Progenitor cell of endocrine pancreas (in vitro differentiated cells): ENCODE measurements at places on chromosomes 3 and 15. TPM values are rescaled to one million over a fixed set of nuclear protein-coding genes. Genes with fewer than 3 reads are reported as not detected.

DNA sequence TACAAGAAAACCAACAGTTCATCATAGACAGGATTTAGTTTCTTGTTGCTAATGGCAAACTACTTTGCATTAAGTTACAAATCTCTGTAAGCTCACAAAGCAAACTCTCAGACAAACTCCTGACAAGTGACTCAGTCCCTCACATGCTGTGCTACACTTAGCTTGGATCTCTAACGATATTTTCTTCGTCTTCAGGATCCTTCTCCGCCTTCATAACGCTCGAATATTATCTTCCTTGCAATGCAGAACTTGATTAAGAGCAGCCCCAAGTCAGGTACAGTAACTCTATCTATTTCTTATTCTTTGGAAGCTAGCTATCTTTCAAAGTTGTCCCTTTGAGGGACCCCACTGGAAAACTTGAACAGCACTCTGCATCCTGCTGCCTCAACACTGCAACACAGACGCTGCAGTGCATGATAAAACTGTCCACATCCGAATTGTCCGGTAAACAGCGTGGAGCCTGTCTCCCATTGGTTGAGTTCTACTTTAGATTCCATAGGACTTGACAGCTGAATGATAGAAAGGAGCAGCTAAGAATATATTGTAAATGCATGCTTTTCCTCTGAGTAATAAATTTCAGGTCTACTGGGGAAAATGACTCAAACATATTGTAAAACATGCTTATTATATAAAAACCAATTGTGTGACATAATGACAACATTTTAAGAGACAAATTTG is 61.3 kb downstream of the UACA start:
- H3K36me3 ChIP-seq, result peaks cover 4% of the 10 kb centered on the region
- H3K4me1 ChIP-seq, result peaks cover 59% of the 10 kb centered on the region
- peak overlapping the region; percentile 21 for H3K27ac ChIP-seq
- DNase-seq, result no peak
- H3K27me3 ChIP-seq, result peaks cover 10% of the 10 kb centered on the region
- H3K4me3 ChIP-seq, result peak overlapping the region; percentile 50

GRCh38 chr15:73930790-73931281 is 4.6 kb downstream of the LOXL1 start:
- H3K4me3 ChIP-seq, result no peak overlapping the region
- H3K27me3 ChIP-seq, result peaks cover 5% of the 10 kb centered on the region
- H3K27ac ChIP-seq, result no peak overlapping the region
- peaks cover 3% of the 10 kb centered on the region for H3K4me1 ChIP-seq
- no peaks in the 10 kb centered on the region for H3K36me3 ChIP-seq

GRCh38 chr3:188052169-188053035 is 101.6 kb upstream of the LPP start:
- no peaks in the 10 kb centered on the region for H3K36me3 ChIP-seq
- H3K27me3 ChIP-seq, result peaks cover 44% of the 10 kb centered on the region

The LRRIQ4 gene
- total RNA-seq, result 0.31 and 0.42 TPM in 2 replicates

DNA sequence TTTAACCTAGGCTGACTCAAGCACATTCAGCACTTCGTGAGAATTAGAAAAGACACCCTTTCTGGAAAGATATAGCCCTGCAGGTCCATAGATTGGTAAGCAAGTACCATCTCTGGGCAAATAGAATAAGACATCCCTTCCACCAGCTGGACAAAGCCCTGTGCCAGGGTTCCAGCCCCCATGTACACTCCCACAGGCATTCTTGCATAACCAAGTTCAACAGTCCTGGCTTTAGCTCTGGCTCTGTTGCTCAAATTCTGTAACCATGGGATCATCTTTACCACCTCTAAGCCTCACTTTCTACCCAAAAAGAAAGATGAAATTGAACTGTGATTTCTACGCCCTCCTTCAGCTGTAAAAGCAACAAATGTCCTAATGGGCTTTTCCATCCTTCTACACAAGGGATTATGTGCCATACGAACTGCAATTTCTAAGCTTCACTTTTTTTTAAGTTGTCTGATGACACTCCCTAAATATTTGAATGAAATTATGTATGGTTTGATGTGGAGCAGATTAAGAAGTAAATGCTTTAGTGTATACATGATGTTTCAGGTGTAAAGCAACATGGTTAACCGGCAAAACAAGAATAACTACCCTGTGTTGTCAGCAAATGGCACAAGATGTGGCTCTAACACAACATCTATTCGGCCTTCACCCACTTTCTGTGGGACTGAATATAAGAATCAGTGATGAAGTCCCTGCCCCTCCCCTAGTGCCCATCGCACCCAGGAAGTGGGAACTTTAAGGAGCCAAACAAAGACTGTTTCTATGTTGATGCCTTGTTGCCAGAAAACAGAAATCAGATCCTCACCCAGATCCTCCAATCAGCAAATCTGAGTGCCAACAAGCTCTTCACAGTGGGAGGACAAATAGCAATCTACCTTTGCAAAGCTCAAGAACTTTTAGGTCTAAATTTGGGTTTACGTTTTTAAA is 165.7 kb downstream of the P3H2 start:
- H3K27me3 ChIP-seq, result peaks cover 34% of the 10 kb centered on the region
- no peak overlapping the region for H3K4me3 ChIP-seq

DNA sequence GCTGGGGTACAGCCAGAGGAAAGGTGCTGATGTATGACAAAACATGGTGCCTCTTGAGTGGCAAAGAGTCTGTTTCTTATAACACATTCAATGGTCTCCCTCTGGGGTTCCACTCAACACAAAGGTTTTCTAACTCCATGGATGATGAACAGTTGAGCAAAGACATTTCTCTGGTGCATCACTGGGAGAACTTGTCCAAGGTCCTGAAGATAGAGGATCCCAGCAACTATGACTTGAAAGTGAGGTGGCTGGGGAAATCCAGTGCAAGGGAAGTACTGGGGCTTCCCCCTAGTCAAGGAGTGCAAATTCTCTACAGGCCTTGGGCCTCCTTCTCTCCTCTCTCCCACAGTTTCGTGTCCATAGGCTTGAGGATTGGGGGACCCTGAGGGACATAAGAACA is 431.1 kb downstream of the WDR72 start:
- no peak for DNase-seq
- no peaks in the 10 kb centered on the region for H3K27me3 ChIP-seq
- peaks cover 17% of the 10 kb centered on the region for H3K4me1 ChIP-seq
- H3K27ac ChIP-seq, result no peak overlapping the region
- H3K36me3 ChIP-seq, result no peaks in the 10 kb centered on the region

- no peaks in the 10 kb centered on the region for H3K36me3 ChIP-seq
- H3K27ac ChIP-seq, result no peak overlapping the region
- no peak overlapping the region for H3K4me3 ChIP-seq
- H3K4me1 ChIP-seq, result peaks cover 3% of the 10 kb centered on the region
- H3K27me3 ChIP-seq, result no peaks in the 10 kb centered on the region
Measured at GRCh38 chr3:105518203-105518602, 151.5 kb downstream of the ALCAM start.

GRCh38 chr3:8436661-8437287 is 64.8 kb upstream of the LMCD1 start:
- H3K4me3 ChIP-seq, result no peak overlapping the region
- H3K4me1 ChIP-seq, result peaks cover 3% of the 10 kb centered on the region
- peaks cover 4% of the 10 kb centered on the region for H3K27me3 ChIP-seq
